CD4-positive, alpha-beta T cell treated with Interleukin-21 for 1 hour (primary cell): ENCODE measurements at places on chromosomes 12 and 14.

DNA sequence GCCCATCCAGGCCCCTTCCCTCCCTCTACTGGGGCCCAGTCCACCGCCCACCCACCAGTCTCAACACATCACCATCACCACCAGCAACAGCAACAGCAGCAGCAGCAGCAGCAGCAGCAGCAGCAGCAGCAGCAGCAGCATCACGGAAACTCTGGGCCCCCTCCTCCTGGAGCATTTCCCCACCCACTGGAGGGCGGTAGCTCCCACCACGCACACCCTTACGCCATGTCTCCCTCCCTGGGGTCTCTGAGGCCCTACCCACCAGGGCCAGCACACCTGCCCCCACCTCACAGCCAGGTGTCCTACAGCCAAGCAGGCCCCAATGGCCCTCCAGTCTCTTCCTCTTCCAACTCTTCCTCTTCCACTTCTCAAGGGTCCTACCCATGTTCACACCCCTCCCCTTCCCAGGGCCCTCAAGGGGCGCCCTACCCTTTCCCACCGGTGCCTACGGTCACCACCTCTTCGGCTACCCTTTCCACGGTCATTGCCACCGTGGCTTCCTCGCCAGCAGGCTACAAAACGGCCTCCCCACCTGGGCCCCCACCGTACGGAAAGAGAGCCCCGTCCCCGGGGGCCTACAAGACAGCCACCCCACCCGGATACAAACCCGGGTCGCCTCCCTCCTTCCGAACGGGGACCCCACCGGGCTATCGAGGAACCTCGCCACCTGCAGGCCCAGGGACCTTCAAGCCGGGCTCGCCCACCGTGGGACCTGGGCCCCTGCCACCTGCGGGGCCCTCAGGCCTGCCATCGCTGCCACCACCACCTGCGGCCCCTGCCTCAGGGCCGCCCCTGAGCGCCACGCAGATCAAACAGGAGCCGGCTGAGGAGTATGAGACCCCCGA lies 6.8 kb upstream of the RNU7-1 start:
- DNase-seq, result peak; percentile 58

- DNase-seq, result no peak
These were observed 27.1 kb downstream of the CPNE8 start for GRCh38 chr12:38878333-38878705.

- DNase-seq, result no peak
These were observed 146.5 kb downstream of the ETV6 start for GRCh38 chr12:11795913-11796459.

GRCh38 chr14:22689199-22689598 lies 45.0 kb upstream of the OR6J1 start:
- DNase-seq, result no peak

DNA sequence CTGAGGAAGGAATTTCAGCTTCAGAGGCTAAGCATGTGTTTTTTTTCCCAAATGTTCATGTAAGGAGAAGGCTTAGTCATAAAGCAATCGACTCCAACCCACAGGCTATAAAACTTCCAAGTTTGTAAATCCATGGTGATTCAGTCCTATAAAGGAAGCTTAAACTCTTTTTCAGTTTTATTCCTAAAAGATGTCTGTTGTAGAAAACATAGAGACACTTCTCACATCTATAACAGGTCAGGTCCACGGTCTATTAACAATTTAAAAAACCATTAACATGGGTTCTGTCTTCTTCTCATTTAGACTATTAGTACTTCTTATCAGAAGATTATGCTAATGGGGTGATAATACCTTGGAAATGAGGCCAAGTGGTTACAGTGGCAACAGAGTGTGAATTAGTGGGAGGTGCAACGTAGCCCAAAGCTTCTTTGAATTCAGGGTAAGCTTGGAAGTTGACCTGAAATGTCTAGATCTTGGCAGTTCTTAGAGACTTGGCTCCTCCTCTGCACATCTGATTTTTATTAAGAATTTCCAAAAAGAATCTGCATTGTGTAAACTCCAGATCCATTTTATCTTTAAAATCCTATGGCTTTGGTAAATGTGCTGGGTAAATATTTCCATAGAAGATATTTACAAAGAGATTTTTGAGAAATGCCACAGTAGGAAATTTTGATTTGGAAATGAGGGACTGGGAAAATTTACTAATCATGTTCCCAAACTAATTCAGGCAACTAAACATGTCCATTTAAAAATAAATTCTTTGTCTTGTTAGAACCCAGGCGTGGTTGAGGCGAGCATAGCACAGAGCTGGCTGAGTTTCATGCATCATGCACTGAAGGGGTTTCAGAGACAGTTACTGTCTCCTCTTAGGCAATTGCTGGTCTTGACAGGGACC lies 86.4 kb downstream of the EML1 start:
- no peak for DNase-seq

DNA sequence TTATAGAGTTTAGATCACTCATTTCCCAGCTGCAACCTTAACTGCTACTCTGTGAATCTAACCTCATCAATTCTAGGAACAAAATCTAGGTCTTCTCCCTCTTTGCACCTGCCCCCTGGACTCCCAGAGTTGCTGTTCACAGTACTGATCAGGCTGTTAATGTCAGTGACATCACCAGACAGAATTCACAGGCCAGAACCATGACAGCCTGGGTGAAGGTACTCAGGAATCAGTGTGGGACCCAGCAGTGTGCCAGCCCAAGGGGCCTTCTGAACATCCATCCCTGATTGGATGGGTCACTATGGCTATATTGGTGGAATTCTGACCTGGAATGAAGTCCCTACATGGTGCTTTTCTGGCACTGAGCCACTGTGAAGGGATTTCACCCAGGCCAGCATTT lies 72.8 kb downstream of the CLMN start:
- DNase-seq, result no peak

- DNase-seq, result no peak
These were observed 65.9 kb downstream of the AVPR1A start for GRCh38 chr12:63085120-63085519.

GRCh38 chr14:94412671-94413638 lies 24.6 kb upstream of the SERPINA1 start:
- DNase-seq, result no peak

- DNase-seq, result no peak
These were observed 46.9 kb downstream of the DLK1 start for GRCh38 chr14:100773331-100774163.

DNA sequence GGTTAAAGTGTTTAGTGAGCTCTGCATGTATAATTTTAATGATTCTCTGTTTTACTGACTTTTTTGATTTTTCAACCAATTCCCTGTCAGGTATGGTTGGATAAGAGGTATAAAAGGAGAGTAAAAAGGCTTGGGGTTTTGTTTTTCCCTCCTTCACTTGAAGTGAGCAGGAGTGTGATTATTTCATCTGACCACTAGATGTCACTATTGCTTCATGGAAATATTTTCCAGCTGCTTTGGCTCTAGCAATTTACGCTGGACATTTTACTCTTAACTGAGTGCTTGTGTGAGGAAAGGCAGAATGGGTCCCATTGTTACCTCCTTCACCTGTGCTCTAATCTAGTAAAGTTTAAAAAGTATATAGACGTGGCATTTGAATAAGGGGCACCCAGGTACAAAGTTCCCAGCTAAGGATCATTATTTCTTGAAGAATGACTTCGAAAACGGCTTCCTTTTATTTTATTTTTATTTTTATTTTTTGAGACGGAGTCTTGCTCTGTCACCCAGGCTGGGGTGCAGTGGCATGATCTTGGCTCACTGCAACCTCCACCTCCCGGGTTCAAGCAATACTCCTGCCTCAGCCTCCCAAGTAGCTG lies 66.5 kb downstream of the TBC1D30 start:
- peak; percentile 61 for DNase-seq

- DNase-seq, result no peak
These were observed 168.2 kb downstream of the KIF26A start for GRCh38 chr14:104306450-104307040.

- no peak for DNase-seq
These were observed 121.4 kb upstream of the HIF1A start for GRCh38 chr14:61573748-61574513.

DNA sequence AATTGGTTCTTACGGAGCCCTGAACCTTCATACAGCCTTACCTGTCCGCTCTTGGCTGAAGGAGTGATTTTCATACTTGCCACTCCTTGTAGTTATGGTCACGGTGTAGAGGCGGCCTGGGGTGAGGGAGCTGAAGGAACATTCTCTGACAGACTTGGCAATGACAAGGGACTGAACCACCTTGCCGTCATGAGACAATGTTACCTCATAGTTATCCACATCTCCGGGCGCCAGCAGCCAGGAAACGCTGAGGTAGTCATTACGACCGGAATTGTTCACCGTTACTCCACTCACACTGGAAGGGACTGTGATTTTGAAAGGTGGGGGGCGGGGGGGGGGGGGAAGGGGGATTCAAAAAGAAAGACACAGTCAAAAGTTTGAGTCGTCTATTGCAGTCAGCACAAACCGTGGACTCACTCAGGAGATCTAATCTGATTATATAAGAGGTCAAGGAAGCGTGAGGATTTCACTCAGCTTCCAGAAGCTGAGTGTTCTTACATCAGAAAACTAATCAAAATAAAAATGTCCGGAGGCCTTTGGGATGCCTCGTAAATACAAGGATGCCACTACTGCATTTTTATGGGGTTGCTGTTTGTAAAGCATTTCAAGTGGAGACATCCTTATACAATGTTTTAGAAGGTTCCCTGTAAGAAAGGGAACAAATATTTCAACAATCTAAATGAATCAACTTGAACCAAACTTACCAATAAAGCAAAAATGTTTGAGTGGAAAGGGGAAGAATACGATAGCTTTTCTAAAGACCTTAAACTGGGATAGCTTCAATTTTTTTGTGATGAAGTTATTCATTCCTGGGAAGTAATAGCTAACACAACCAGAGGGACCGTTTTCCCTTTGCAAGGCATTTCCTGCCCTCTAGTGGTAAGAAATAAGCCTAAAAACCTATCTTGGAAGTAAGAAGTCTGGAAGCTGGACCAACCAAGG lies 60.6 kb downstream of the PTPRB start:
- DNase-seq, result peak; percentile 56

- no peak for DNase-seq
These were observed 663.4 kb upstream of the MIS18BP1 start for GRCh38 chr14:45916340-45916953.

DNA sequence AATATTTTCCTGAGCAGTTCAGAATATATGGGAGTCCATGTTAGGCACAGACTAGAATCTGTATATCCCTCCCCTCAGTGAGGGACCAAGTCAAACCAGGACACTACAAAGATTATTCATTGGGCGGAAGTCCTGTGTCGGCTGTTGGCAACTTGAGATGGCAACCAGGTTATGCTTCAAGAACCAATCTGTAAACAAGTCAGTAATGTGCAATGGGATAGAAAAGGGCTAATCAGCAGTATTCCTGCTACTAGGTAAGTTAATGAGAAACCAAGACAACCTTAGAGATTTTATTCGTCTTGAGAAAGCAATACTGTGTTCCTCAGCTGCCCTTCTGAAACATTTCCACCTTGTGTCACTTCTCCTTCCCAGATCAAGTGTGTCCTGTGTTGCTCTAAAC lies 26.4 kb downstream of the ARG2 start:
- no peak for DNase-seq

DNA sequence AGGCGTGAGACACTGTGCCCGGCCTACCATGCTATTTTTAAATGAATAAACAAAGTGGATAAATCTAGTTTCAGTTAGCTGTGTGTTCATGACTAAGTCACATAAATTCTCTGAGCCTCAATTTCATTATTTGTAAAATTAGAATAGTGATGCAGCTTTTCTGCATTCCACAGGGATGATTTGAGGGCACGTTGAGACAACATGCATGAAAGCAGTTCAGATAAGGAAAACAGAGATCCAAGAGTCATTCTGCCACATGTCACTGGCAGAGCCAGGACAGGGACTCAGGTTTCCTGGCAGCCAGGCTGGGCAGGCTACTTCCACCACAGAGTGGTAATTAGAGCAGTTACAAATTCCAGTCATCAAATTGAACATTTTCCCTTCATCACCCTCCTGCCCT lies 2.9 kb upstream of the PPP4R4 start:
- DNase-seq, result no peak

- no peak for DNase-seq
These were observed 868.2 kb downstream of the C12orf50 start for GRCh38 chr12:87160848-87161601.

- DNase-seq, result no peak
These were observed 10.0 kb upstream of the LRTM2 start for GRCh38 chr12:1810201-1810930.

DNA sequence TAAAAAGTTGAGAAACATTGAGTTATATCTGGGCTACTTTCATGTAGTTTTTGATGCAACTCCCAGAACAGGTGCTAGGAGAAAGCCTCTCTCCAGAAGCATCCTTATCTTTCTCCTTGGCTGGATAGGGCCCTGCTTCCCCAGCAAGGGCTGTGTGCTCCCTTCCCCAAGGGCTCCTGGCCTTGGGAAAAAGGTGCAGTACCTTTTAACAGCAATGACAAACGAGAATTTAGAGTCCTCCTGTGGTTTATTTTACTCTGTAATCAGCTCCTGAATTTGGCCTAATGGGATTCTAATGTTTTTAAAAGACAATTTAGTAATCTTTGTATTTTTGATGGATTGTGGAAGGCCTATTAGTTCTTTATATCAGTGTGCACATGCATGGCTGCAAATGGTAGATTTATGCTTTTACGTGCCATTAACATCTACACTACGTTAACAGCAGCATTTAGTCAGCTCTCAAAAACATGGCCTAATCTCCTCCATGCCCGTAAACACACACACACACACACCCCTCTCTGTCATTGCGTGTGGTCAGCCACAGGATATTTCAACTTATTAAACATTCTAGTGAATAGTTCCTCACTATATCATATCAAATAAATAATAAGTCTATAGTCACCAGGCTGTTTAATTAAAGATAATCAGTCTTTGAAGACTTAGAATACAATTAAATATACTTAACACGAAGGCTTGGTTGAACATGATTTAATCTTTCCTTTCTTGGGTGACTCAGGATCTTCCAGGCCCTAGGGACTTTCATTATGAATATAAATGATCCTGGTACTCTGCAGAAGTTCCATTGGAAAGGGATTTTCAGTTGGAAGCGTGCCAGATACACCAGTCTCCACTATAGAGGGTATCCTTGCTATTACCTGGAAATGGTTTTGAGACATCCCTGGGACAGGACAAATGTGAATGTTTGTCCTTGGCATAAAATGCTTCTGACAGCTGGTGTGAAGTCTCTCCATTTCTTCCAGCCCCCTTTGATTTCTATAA lies 181.4 kb upstream of the PWP1 start:
- DNase-seq, result no peak

GRCh38 chr12:66678338-66679275 lies at the start of gene GRIP1:
GRIP1 (minus strand) TSS chr12:66679076; CDS start chr12:66678904, 172 bp downstream.
- no peak for DNase-seq

GRCh38 chr14:93112891-93113677 lies 2.6 kb downstream of the ITPK1 start:
- DNase-seq, result peak; percentile 78

- DNase-seq, result no peak
These were observed 66.9 kb downstream of the DNAH10 start for GRCh38 chr12:123828854-123829547.
